ENCODE measurements at places on chromosomes 3 and 15.

- DNase-seq, result peak; percentile 34
These were observed 519 bp downstream of the LYSMD2 start for GRCh38 chr15:51736751-51737521.

DNA sequence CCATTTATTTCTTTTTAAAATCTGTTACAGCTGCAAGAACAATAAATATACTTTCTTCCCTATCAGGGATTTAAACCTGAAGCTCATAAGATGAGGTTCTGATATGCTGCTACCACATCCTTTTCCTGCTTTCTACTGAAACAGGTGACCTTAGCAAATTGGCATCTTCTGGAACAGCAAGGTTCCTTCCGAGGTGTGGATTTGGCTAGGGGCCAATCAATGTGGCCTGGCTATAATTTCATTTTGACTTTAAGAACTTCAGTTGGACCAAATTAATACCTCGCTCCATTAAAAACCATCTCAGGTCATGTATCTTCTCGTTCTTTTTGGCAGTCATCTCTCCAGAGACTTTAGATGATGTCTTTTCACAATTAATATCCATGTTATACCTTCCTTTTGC is 53.4 kb upstream of the C3orf80 start:
- no peak for DNase-seq

- no peak for DNase-seq
These were observed 40.6 kb downstream of the ADIPOQ start for GRCh38 chr3:186882881-186883685.

DNA sequence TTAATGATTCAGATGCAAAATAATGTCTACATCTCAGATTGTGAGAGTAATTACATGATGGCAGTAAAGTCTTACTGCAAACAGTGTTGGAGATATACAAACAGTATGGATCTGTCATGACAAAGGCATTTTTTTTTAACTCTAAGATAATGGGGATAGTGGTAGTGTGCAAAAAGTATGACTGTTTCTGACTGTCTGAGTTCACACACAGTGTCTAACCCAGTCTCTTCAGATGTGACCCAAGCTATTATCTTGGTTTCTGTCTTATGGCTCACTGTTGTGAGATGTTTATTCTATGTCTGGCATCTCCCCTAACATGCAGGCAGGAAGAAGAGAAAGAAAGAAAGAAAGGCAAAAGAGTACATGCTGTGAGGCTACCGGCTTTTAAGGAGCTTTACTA is 17.0 kb downstream of the RPL39L start:
- DNase-seq, result no peak

- peak; percentile 72 for DNase-seq
These were observed 166.2 kb upstream of the VEPH1 start for GRCh38 chr3:157669416-157669815.

DNA sequence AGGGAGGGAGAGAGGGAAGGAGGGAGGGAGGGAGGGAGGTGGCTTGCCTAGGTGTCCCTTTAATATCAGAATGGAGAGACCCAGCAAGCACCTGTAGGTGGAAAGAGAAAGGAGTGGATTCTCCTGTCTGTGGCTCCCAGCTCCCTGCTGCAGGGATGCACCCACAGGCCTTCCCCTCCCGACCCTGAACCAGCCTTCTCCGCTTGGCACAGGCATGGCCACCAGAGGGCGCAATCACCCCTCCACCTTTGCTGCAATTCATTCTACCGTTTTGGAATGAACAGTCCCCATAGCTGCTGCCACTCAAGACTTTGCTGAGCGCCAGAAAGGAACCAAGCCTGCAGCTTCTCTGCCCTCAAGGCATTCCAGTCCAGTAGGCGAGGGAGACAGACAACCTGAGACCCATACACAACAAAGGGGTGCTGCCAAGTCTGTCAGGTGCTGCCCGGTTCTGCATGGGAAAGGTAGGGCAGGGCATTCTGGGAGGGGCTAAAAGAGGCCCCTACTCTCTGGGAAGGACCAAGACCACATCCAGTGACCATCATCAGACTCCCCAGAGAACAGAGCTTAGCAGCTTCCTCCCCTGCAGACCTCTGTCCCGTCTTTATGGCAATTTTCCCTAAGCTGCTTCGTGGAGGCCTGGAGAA is 4.9 kb downstream of the TLR9 start:
- peak; percentile 24 for DNase-seq

All from NCI-H1105 (cell line).